Left colon (tissue), 2 donors: ENCODE measurements at places on chromosomes 3 and 15. TPM values are rescaled to one million over a fixed set of nuclear protein-coding genes. Genes with fewer than 3 reads are reported as not detected.

DNA sequence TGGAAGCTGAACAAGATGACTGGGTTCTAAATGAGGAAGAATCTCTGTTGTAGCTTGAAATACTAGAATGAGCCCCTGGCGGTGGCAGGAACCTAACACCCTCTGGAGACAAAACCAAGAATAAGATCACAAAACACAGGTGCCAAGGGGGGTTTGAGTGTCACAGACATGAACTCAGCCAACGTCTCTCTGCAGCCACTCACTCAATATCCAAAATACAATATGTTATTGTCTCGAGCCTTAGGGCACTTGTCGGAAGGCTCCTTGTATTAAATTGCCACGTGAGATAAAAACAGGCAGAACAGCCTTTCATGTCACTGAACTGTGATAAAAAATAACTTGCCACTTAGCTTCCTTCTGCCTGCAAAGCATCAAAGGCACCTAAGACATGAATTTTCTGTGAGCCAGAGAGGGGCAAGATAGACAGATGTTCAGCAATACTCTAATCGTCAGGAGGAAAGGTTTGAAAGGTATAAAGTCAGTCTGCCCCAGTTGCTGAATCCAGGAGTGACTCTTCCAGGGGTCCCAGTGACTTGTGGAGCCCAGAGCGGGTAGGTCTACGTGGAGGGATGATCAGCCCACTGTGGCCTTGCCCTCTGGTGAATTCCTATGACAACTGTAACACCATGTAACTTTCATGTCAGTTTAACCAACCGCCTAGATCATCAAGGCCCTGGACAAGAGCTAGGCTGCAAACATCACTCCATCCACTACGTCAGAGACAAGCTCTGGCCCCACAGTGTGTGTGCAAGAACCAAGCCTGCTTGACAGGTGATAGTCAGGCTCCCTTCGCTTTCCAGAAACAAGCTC is 165.2 kb downstream of the OSBPL10 start:
- no peak for DNase-seq

GRCh38 chr3:147937341-147937740 is 528.2 kb downstream of the ZIC1 start:
- DNase-seq, result no peak

DNA sequence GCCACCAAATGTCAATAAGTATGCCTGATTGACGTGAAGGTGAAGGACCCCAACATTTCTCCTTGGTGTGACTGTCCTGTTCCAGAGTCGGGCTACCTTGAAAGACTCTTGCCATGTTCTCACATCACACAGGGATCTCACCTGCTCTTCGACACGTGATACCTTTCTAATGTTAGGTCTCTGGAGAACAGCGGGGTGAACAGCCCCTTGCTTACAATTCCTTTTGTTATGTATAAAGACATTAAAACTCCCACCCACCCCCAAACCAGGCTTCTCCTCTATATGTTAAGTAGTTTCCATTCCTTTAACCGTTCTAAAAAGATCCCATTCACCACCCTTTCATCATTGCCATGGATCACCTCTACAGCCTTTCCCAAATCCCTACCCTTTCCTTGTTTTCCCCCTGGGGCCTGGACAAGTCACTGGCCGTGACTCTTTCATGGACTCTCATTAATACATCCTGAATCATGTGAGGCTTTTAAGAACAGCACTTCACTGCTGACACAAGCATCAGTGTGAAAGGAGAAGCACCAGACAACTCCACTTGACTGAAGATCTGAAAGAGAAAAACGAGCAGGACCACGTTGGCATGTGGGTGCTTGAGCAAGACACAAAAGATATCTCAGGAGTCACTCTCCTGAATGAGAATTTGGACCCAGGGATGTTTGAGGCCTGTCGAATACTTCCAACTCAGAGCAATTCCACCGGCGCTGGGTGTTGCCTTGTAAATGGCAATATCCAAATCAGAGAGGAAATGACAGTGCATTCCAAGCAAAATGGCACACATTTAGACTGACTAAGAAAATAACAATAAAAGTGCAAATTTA is 115.0 kb downstream of the FOXP1 start:
- DNase-seq, result no peak

- no peak for DNase-seq
Observed at GRCh38 chr15:42270996-42271395, 2.0 kb upstream of the GANC start.

GRCh38 chr15:65937054-65937453 is 67.8 kb downstream of the RAB11A start:
- no peak for DNase-seq

GRCh38 chr3:188584162-188584529 is 430.2 kb downstream of the LPP start:
- no peak for DNase-seq

FAM107A gene
- total RNA-seq, result 7.8 TPM

ACKR4 gene
- total RNA-seq, result 0.67 TPM

SKOR1 gene
- 0.47 TPM for total RNA-seq

ZNF662 gene
- 7.7 TPM for total RNA-seq
